ENCODE measurements at places on chromosomes 2 and 18.

- DNase-seq: no peak
Observed at GRCh38 chr2:208148803-208149202, 2.8 kb upstream of the CRYGB start.

DNA sequence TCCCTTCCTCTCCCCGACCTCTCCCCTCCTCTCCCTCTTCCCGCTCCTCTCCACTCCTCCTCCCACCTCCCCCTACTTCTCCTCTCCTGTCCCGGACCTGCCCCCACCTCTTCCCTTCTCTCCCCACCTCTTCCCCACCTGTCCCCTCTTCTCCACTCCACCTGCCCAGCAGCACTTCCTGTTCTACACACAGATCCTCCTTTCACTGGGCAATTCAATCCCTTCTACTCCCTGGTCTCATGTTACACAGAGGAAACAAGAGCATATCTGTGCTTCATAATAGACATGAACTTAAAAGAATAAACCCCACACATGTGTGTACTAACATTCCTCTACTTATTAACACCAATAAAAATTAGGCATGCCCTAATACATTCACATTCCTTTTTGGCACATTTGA lies 34.8 kb downstream of the TIMM21 start:
- no peak for DNase-seq

- DNase-seq: no peak
Observed at GRCh38 chr2:20107352-20107751, 55.9 kb upstream of the LAPTM4A start.

DNA sequence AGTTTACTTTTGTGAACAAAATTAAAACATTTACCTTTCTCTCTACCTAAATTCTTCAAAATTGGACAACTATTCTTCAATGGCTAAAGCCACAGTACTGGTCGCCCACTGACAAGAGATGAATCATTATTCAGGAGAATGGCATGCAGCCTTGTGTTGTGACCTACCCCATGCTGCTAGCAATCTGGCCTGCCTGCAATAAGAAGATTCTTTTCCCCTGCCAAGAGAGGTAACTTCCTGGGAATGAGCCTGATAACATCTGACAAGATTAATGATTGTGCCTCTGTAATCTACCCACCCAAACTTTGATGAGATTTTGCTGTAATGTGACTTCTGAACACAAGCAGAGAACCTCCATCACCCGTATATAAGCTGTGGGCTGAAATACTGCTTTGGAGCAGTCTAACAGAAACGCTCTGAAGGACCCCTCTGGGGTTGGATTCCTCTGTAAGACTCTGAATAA lies 47.0 kb upstream of the ST3GAL5 start:
- DNase-seq: no peak

DNA sequence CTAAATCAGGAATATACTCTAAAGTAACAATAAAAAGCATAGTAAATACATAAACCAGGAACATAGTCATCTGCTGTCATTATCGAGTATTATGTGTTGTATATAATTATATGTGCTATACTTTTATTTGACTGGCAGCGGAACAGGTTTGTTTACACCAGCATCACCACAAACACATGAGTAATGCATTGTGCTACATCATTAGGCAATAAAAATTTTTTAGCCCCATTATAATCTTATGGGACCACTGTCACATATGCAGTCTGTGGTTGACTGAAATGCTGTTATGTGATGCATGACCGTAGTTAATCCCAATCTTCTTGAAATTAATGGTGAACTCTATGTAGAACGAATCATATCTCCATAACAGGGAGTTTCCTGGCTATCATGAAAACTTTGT lies 136.7 kb upstream of the ZFP36L2 start:
- no peak for DNase-seq

- DNase-seq: no peak
Observed at GRCh38 chr2:59905731-59906130, 647.7 kb downstream of the BCL11A start.

DNA sequence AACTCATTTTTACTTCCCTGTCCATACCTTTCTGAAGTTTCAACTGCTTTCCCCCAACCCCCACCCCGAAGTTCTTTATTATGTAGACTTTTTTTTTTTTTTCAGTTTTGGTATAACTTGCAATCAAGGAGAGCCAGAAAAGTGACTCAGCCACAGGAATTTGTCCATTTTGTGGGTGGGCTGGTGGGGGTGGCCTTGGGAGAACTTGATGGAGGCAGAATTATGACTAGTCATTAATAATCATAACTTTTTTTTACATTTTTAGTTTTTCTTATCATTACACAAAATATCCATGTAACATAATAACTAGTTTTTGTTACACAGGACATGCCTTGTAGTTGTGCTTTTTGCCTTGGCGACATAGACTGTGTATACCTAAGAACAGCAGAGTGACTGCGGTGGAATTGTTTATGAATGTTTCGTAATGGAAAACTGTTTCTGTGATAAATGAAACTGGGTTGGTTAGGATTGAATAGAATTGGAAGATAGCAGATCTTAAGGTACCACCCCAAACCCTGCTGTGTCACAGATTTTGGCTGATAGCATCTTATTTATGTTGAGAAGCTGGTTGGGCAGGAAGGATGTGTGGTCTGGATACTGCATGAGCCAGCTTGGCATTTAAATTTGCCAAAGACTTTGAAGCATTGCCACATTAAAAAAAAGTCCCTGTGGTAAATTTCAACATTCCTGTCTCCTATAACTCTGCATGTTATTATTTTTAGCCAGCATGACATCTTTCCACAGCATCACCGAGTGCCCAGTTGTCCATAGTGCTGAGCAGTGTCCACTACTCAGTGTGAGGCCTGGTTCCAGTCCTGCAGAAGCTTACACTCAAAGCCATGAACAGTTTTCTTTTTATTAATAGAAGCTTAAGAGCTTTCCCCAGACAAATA lies 30.7 kb downstream of the LYPD6B start:
- no peak for DNase-seq

DNA sequence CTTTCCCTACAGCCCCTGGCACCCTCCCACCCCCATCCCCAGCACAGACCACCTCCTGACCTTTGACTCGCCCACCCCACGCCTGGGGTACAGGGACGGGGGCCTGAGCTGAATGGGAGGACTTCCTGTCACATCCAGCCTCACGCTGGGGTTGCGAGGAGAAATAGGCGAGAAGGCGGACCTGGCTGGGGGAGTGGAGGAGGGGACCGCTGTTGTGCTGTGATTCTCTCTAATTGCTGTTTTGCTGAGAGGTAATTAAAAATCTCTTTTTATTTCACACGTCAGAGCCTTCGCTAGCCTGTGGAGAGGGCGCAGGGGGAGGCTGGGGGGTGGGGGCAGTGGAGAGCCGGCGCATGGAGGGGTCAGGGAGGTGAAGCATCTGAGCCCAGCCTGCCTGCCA lies 9.7 kb upstream of the ECEL1 start:
- no peak for DNase-seq

- no peak for DNase-seq
Observed at GRCh38 chr2:205656461-205656860, 25.8 kb upstream of the NRP2 start.

GRCh38 chr2:40106061-40106460 lies 327.0 kb upstream of the THUMPD2 start:
- DNase-seq: no peak

DNA sequence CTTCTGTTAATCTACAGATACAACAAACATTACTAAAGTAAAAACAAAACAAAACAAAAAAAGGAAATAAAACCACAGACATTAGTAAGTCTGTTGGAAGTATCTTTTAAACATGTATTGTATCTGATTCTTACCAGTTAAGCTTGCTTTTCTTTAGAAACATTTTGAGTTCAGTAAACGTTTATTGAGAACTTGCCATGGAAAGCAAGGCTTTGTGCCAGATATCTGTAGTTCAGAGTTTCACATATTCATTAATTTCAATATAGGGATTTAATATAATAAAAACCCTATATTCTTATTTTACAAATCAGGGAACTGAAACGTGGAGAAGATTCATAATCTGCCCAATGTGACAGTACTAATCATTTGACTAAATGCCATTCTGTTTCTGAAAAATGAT lies 1101.0 kb upstream of the GYPC start:
- DNase-seq: no peak

GRCh38 chr2:144694456-144694855 lies 174.5 kb upstream of the ZEB2 start:
- DNase-seq: no peak

- peak; percentile 64 for DNase-seq
Observed at GRCh38 chr2:85741211-85741832, 12.5 kb upstream of the ATOH8 start.

- DNase-seq: no peak
Observed at GRCh38 chr18:644395-645004, 13.0 kb upstream of the TYMS start.

DNA sequence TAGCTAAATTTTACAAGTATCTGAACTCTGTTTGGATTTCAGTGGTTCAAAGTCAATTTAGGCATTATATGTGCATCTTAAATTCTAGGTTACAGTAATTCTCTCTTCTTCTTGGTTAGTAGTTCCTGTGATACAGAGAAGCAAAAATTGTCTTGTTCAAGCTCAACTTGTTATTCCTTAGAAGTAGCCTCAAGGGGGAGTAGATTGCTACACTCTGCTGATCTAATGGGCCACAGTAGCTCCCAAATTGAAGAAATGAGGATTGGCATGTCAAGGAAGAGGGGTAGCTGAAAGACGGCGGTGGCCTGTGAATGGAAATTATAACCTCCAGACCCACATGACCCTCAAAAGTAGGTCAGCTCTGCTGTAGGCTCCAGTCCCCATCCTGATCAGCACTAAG lies 334.7 kb downstream of the HRH4 start:
- no peak for DNase-seq

DNA sequence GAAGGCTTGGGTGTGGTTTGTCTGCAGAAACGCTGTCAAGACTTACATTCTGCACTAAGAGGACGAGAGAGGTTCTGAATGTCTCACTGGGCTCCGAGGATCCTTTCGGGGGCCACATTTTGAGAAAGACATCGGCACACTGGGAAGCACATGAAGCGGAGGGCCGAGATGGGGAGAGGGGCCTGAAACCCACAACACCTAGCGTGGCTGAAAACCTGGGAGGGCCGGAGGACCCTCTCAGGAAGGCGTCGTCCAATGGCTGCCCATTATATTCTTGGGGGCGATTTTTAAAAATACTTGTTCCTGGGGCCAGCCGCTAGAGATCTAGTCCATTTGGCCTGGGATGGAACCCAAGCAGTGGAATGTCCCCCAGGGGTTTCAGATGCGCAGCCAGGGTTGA lies 229.6 kb downstream of the GBX2 start:
- DNase-seq: no peak

DNA sequence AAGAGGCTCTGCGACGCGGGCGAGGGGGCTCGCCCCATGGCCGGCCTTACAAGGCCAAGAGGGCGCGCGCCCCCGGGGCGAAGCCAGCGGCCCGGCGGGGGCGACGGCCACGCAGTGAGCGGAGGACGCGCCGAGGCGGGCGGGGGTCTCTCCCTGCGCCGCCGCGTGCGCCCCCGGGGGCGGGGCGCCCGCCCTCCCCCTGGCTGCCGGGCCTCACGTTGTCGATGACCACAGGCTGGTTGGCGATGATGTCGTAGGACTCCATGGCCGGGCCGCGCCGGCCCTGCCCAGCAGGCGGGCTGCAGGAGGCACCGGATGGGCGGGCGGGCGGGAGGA lies 250 bp downstream of the ACTR1B start:
- DNase-seq: no peak

- no peak for DNase-seq
Observed at GRCh38 chr2:207658156-207658555, 33.0 kb upstream of the METTL21A start.

DNA sequence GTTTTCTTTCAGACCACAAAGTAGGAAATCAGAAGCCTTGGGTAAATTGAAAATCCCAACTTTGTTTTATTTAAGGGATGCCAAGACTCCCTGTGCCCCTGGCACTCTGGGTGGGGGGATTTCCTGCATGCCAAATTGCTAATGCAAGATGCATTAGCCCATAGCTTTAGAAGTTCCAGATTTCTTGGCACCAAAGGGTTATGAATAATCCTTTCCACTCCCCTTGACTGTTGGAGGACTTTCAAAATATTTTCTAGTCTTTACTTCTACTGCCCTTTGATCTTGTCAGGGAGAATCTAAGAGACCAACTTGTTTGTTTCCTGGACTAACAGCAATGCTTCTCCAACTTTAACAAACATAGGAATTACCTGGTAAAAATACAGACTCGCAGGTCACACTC lies 81.8 kb upstream of the TGIF1 start:
- DNase-seq: no peak

DNA sequence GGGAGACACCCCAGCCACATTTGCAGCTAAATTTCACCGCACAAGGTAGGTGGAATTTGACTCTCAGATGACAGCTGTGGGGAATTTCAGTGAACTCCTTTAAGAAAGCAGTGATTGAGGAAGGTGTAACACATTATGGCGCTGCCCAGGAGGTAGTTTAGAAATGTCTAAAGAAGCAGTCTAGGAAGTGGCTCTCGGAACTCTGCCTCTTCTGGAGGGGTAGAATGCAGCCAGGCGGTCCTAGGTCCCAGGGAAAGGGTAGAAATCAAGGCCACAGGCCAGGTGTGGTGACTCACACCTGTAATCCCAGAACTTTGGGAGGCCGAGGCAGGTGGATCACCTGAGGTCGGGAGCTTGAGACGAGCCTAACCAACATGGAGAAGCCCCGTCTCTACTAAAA lies 179.0 kb upstream of the HAAO start:
- DNase-seq: no peak

DNA sequence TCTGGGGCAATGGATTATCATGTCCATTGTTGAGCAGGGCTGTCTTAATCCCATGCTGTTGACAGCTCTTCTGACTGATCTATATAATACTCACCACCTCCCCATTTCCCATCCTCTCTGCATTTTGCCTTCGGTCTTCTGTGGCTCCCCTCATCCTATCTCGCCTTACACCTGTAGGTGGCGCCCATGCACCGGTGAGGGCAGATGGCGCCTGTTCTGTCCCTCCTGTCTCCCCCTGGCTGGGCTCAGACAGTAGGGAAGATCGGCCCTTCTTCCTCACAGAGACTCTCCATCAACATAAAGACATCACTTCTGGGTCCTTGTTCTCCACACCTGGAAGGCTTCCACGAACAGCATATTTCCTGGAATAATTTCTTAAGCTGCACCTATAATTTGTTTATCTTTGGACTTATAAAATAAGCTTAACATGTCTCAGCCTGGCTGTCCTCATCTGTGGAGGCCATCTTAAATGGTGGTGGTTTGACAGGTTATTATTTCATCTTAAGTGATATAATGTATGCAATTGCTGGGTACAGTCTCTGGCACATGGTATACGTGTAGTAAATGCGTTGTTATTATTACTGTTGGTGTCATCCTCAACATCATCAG lies 10.9 kb upstream of the CDH20 start:
- peak; percentile 13 for DNase-seq

DNA sequence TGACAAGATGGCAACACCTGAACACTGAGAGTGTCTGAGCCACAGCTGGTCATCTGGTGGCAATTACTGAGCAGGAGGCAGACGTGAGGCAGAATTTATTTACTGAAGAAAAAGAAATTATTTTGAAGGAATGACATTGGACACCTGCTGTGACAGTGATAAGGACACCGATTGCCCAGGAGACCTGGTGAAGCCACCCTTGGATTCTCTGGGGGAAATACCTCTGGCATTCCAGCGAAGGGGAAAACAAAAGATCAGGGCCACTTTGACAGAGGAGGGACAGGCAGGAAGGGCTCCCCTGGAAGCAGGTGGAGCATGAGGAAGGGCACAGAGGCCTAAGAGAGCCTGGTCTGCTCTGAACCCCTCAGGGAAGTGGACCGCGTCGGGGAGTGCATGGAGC lies 85.4 kb upstream of the ALPP start:
- no peak for DNase-seq

Data from anterior cingulate cortex (tissue), 58 donors.